Activated CD8-positive, alpha-beta memory T cell treated with anti-CD3 and anti-CD28 coated beads, Interleukin-2, amount 50 U/mL, for 4 hours (primary cell): ENCODE measurements at places on chromosomes 5 and 9.
A peak's percentile ranks its signal among the peaks of the same experiment; 100 is the strongest.

DNA sequence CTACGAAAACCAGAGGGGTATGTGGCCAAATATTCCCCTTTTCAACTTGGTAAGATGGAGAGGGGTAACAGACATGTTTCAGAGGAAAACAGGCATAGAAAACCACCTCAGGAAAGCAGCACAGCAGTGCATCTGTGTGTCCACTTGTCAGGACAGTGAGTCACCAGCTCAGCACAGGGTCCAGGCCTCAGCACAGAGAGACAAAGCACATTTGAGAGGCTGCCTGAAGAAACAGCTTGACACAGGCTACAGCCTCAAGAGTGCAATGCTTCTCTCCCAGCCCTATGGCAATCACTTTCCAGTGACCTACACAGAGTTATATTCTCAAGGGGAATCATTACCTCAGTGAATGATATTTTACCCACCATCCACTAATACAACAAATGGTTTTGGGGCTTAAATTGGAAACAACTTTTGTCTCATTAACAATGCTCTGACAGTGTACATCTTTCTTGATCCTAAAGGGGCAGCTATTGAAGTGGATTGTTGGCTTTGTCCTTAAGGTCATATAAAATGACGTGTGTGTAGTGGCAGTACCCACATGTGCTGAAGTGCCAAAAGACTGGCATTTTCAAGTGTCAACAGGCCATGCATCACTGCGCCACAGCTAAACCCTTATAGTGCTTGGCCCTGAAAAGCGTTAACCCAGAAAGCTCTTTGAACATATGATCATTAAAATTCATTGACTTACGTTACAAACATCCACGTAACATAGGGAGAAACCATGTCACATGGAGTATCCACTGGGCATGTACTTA is 46.4 kb downstream of the ERMP1 start:
- DNase-seq, result no peak

DNA sequence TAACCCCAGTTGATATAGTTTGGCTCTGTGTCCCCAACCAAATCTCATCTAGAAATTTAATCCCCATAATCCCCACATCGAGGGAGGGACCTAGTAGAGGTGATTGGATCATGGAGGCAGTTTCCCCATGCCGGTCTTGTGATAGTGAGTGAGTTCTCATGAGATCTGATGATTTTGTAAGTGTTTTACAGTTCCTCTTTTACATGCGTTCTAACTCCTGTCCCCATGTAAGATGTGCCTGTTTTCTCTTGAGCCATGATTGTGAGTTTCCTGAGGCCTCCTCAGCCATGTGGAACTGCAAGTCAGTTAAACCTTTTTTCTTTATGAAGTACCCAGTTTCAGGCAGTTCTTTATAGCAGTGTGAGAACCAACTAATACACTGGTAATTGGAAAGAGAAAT is 73.6 kb downstream of the CDH12 start:
- DNase-seq, result no peak

DNA sequence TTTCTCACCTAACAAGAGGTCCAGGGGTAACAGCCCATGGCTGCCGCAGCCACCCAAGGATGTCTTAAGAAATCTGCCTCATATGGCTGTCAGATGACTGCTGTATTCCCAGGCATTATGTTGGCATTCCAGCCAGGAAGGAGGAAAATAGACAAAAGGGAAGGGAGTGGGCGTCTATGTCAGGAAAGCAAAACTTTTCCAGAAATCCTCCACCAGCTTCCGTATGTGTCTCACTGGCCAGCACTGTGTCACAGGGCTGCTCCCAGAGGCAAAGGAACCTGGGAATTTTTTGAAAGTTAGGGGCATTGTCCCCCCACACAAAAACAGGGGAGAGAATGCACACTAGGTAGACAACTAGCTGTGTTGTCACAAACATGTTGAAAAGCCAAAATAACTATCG is 7.3 kb downstream of the BHMT2 start:
- DNase-seq, result no peak

- no peak for DNase-seq
Observed at GRCh38 chr9:77896938-77897667, 134.5 kb downstream of the GNAQ start.

- DNase-seq, result no peak
Observed at GRCh38 chr9:134419684-134420076, 93.4 kb downstream of the RXRA start.

- DNase-seq, result no peak
Observed at GRCh38 chr5:124641154-124641792, 105.2 kb downstream of the ZNF608 start.

- DNase-seq, result no peak
Observed at GRCh38 chr5:169442403-169442874, 141.1 kb upstream of the SPDL1 start.

GRCh38 chr9:130186839-130187522 is 14.8 kb downstream of the NCS1 start:
- DNase-seq, result peak; percentile 13

DNA sequence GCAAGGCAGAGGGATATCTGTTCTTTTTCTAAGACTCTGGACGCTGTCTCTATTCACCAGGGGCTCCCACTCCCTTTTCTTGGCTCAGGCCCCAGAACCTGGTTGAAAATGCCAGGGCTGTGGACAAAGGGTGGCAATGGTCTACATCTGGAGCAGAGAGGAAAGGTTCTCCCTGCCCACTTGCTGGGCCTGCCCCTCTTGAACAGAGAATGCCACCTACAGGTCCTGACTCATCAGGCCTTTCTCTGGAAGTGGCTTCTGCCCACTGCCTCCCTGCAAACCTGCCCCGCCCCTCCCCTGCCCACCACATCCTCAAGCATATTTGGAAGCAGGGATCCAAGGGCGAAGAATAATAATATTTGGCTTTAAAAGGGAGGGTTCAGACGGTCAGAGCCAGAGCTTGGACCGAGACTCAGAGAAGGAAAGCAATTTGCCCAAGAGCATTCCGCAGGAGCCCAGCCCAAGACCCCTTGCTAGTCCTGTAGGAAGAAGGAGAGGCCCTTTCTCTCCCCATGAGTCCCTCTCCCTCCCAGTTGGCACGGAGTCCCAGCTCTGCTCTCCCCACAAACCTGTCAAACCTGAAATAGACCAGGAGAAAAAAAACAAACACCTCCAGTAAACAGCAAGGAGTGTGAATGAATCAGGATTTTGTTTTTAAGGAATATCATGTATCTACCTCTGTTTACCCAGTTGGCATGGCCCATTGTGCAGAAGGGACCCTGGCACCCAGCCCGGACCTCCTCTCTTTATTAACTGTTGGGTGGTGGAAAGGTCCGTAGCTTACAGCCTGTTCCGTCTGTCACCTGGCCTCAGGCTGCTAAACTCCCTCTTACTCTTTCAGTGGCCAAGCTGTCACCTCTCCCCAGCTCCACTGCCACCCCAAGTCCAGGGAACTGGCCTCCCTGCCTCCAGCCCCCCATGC is 37.7 kb upstream of the STXBP1 start:
- no peak for DNase-seq

DNA sequence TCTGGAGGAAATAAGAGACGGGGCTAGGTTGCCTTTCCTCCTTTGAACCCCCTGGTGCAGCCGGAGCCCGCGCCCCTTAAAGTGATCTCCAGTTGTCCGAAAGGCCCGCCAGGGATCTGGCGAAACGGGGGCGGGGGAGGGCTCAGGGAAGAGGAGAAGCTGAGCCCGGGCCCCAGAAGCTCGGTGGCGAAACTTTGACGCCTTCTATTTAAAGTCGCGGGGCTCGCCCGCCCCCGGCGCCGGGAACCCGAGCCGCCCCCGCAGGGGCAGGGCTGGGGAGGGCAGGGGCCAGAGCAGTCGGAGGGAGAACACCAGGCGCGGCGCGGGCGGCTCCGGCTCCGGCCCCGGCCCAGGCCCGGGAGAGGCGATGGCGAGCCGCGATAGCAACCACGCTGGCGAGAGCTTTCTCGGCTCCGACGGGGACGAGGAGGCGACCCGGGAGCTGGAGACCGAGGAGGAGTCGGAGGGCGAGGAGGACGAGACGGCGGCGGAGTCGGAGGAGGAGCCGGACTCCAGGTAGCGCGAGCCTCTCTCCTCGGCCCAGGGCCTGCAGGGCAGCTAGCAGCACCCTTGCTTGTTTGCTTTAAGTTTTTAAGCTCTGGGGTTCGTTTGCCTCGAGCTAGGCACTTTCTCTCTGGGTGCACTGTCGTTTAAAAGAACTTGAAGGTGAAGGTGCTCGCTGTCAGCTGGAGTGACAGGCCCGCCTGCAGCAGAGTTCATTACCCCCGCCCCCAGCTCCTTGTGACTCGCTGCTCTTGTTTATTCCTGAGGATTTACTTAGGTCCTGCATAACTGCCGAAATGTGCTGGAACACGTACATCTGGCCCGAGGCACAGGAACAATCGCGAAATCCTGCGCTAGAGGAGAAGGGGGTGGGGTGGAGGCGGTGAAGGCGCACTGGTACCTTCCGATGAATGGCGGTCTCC is at the start of gene CMYA5:
Gene CMYA5 (plus strand): TSS at position 296 of the 926 bp plus-strand sequence. CDS start 72 bp downstream, at position 368.
- DNase-seq, result no peak

DNA sequence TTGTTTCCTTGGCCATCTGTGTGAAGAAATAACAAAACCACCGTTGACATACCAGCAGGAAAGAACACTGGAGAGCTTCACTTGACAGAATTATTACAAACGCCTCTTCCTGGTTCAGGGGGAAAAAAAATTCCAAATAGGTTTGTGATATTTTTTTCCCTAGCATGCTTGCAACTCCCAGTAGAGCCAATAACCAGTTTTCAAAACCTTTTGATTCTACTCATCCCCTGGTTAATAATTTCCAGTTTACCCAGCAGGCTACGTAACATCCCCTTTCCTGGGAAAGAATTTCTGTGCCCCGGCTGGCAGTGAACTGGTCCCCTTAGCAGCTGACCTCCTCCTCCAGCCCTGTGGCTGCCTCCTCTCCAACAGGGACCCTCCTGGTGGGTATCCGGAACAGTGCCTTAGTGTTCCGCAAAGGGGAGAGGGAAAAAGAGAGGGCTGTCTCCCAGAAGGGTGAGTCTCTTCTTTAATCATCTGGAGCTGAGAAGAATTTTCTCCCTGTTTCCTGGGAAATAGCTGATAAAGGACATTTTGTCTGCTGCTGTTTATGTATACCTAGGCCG is 72.8 kb upstream of the BOD1 start:
- DNase-seq, result no peak

- no peak for DNase-seq
Observed at GRCh38 chr5:7395432-7395946, 449 bp upstream of the ADCY2 start.

- DNase-seq, result no peak
Observed at GRCh38 chr9:36985769-36986467, 48.1 kb downstream of the PAX5 start.
